ENCODE measurements at places on chromosomes 12 and 14.

GRCh38 chr14:90455100-90455571, 58.3 kb downstream of the CALM1 start:
- no peak for DNase-seq

- no peak for DNase-seq
These were observed 27.5 kb downstream of the CCDC91 start for GRCh38 chr12:28217805-28218204.

GRCh38 chr14:72559202-72559601, 334.7 kb downstream of the DPF3 start:
- peak; percentile 19 for DNase-seq

GRCh38 chr12:54027442-54027786, 826 bp upstream of the HOXC6 start:
- no peak for DNase-seq

DNA sequence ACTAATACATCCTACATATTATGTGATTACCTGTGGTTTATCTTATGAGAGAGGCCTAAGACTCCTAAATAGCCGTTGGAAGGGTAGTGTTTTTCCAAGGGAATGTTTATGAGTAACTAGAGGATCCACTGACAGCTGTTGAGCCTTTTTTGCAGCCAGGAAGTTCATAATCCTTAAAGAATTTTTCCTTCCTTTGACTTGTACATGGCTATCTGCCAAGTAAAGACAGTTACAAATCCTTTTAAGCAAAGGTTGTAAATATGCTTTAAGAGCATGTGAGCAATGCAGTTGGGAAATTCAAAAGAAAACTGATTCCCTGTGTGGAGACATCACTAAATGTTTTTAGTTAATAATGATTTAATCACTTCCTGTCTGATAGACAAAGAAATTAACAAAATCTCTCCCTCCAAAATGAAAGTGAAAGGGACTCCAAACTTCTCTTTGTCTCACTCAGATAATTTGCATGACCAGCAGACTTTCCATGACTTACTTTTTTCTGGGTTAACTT, 333.8 kb downstream of the PDZRN4 start:
- peak; percentile 88 for DNase-seq

- no peak for DNase-seq
These were observed 166.3 kb upstream of the RTL1 start for GRCh38 chr14:101069666-101070362.

GRCh38 chr14:99744873-99745224, 48.4 kb upstream of the EML1 start:
- no peak for DNase-seq

DNA sequence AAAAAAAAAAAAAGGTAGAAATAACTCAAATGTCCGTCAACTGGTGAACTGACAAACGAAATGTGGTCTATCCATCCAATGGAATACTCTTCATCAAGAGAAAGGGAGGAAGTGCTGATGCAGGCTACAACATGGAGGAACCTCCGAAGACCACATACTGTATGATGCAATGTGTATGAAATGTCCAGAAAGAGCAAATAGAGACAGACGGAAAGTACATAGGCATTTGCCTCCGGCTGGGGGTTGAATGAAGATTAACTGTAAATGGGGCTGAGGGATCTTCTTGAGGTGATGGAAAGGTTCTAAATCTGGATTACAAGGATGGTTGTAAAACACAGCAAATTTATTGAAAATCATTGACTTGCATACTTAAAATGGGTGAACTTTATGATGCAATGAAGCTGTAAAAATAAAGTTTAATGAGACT, 35.4 kb downstream of the DLK1 start:
- no peak for DNase-seq

- peak; percentile 85 for DNase-seq
These were observed 1.2 kb downstream of the ITGB7 start for GRCh38 chr12:53205747-53206419.

DNA sequence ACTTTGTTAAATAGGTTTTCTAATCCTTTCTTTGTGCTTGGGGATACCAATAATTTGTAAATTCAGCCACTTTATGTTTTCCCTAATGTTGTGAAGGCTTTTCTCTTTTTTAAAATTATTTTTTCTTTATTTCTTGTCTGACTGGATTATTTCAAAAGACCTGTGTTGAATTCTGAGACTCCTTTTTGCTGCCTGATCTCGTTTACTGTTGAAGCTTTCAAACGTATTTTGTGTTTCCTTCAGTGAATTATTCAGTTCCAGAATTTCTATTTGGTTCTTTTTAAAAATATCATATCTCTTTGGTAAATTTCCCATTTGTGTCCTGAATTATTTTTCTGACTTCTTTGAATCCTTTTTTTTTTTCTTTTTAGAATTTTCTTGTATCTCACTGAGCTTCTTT, 241.6 kb downstream of the LRIG3 start:
- DNase-seq: no peak

DNA sequence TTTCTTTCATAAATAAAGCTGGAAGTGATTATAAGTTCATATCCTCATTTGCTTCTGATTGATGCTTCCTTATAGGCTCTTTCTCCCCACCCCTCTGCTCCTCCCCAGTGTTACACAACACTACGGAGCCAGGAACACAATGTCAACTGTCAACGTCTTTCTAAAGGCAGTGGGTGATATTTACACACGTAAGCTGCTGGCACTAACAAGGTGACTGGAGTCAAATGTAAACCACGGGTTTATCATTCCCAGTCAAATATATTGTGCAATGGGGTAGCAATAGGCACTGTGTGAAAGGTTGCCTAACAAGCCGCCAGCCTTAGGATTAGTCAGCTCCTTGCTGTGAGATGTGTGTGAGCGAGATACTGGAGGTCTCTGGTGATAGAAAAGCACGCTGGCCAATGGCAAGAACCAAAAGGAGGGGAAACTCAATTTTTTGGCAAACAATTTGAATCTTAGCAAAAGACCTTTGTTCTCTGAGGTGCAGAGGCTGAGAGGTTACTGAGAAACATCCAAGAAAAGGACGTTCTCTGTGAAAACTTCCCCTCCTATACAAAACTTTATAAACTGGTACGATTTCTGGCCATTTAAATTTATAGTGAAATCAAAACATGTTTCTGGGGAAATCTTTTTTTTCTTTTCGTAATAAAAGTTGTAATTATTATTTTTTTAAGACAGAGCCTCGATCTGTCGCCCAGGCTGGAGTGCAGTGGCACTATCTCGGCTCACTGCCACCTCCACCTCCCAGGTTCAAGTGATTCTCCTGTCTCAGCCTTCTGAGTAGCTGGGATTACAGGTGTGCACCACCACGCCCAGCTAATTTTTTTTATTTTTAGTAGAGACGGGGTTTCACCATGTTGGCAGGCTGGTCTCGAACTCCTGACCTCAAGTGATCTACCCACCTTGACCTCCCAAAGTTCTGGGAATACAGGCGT, 22.3 kb upstream of the HECTD1 start:
- DNase-seq: peak; percentile 88

Measured in HFFc6 (cell line).